Left kidney (tissue), 8 donors: ENCODE measurements at places on chromosomes 1 and 21. TPM values are rescaled to one million over a fixed set of nuclear protein-coding genes. Genes with fewer than 3 reads are reported as not detected.
A peak's percentile ranks its signal among the peaks of the same experiment; 100 is the strongest.

Gene CHODL
- 51.1 TPM for polyA plus RNA-seq

Gene MTARC1
- polyA plus RNA-seq = 26.8 TPM

DNA sequence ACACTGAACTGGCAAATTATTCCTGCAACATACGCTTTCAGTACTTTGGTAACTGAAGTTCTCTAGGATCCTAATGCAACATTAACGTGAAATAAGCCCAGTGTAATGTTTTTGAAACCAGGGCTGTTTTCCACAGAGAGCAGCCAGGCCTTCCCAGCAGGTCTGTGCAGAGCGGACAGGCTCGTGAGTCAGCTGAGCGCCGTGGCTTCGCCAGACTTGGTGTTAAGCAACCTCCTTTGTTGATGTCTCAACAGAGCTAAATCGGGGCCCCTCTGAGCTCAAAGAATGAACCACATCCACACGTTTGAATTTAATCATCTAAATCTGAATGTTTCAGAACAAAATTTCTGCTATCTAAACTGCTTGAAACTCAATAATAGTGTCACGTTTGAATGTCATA lies 181.8 kb upstream of the FMN2 start:
- DNase-seq = no peak

DNA sequence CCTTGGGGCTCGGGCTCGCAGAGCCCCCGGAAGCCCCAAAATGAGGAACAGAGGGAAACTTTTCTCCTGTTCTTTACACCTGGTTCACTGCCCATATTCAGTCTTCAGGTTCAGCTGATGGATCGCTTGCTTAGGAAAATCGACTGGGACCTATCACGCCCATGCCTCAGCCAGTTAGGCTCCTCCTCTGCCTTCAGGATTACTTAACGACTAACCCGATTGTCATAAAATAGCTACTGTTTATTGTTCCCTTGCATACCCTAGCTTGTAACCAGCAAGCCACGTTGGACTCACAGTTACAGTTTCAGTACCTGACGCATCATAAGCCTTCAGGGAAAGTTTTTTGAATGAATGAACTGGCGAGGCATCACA lies 692 bp downstream of the TARDBP start:
- DNase-seq = no peak

DNA sequence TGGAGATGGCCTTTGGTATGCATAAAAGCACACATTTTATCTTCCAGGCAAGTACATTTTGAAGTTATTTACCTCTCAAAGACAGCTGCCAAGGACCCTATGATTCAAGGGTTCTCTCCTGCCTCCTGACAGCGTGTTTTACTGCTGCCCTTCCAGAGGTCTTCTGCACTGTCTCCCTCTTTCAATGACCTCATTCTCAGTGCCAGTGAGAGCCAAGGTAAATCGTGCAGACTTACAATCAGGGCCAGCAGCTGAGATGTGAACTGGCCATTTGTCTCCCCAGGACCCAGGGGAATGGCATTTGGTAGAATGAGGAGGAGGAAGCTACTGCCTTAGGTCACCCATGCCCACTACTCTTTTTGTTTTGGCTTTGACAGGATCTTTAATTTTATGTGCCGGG lies 84.2 kb upstream of the FGGY start:
- DNase-seq = no peak

- DNase-seq = peak; percentile 53
These were observed 51.9 kb upstream of the FMOD start for GRCh38 chr1:203402629-203403337.

- DNase-seq = no peak
These were observed 6.6 kb upstream of the TMEM167B start for GRCh38 chr1:109083923-109084322.

- peak; percentile 18 for DNase-seq
These were observed 104.0 kb downstream of the BRINP2 start for GRCh38 chr1:177274687-177275211.

GRCh38 chr1:234781241-234782065 lies 171.5 kb upstream of the IRF2BP2 start:
- DNase-seq = no peak
